ENCODE measurements at places on chromosomes 5 and 9. TPM values are rescaled to one million over a fixed set of nuclear protein-coding genes. Genes with fewer than 3 reads are reported as not detected.
A peak's percentile ranks its signal among the peaks of the same experiment; 100 is the strongest.

Gene TMEM174
- not detected for total RNA-seq

Gene NEURL1B
- 1.5 TPM for total RNA-seq

Gene SLC25A2
- 0.81 TPM for total RNA-seq

Gene CD14
- not detected for total RNA-seq

Gene OR13J1
- total RNA-seq = not detected

Gene TSSK1B
- 0.42 TPM for total RNA-seq

Gene TXNDC15
- total RNA-seq = 68.2 TPM

Gene NIPAL4
- total RNA-seq = 2.3 TPM

Gene GRIN1
- total RNA-seq = not detected

GRCh38 chr9:107548298-107549142 lies 59.0 kb upstream of the KLF4 start:
- DNase-seq = no peak

GRCh38 chr9:112129246-112129645 lies 45.9 kb downstream of the SUSD1 start:
- DNase-seq = no peak

GRCh38 chr9:134975253-134975652 lies 57.5 kb upstream of the FCN1 start:
- DNase-seq = no peak

GRCh38 chr5:167993771-167994170 lies 297.7 kb upstream of the WWC1 start:
- DNase-seq = no peak

DNA sequence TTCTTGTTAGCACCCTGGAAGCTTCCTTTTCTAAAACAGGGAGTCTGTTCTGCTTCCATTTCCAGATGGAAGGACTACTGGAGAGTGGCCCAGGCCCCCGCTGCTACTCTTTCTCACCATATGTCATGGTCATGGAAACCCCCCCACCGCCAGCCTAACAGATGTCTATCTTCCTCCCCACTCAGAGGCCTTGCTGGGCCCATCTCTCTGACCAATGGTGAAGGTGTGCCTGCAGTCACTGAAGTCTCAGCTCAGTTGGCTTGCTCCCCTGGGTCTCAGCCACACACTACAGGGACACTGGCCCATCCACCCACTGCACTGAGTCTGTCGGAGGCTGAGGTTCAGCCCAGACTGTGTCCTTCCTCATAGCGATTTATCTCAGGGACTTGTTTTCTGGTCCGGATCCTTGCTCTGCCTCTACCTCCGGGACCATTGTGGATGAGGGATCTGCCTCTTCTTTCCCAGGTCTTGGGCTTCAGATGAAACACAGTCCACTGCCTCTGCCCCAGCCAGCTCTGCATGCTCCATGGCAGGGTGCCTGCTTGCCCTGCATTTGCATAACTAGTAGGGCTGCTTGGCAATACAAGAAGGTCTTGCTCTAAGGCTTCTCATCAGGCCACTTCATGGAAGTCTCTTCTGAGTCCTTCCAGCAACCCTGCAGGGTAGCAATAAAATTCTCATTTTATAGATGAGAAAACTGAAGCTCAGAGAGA lies 30.8 kb downstream of the GALNT12 start:
- no peak for DNase-seq

- DNase-seq = no peak
These were observed 80.8 kb downstream of the MAPKAP1 start for GRCh38 chr9:125626187-125626586.

GRCh38 chr9:36876056-36876455 lies 158.0 kb downstream of the PAX5 start:
- no peak for DNase-seq

DNA sequence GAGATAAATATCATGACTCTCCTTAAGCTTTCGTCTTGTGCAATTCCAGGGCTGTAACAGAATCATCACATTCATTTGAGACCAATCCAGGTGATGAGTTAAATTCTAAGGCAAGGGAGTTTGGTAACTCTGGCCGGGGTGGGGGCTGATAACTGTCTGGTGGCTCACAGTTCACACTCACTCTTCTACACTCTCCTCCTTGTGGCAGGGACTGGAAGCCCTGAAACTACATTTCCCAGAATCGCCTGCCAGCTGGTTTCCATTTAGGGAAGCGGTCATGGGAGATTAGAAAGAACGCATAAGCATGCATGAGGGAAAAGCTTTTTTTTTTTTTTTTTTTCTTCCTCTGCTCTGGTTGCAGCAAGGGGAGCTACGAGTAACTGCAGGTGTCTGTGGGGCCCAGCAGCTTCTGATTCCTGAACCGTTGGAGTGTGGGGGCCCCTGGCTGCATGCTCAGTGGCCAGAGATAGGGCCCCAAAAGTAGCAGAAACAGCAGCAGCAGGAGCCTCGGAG lies 154.8 kb upstream of the TBC1D2 start:
- no peak for DNase-seq

- no peak for DNase-seq
These were observed 187.3 kb downstream of the MELK start for GRCh38 chr9:36759976-36760375.

- DNase-seq = no peak
These were observed 95.9 kb upstream of the PCSK1 start for GRCh38 chr5:96528826-96529474.

DNA sequence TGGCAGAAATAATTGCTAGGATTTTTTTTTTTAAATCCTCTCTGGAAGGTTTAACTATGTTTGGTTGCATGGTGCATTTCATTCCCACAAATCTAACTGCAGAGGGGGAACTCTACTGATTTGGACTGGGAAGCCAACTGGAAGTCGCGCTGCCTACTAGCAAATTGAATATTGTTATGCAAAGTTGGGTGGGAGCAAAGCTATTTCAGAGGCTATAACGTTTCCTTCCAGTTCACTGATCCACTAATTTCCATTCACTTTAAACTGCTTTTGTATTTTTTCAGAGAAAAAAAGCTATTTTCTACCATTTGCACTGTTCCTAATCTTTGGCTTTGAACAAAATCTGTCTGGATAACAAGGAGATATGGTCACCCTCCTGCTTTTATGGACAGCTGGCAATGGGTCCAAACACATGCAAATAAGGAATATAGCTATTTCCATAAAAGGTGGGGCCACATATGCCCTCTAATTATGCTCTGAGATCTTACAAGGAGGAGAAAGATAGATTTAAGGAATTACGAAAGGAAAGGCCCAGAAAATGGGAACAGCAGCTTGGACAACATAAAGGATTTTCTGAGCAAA lies 40.1 kb downstream of the MACIR start:
- no peak for DNase-seq

- DNase-seq = no peak
These were observed 288.7 kb downstream of the FBXL17 start for GRCh38 chr5:108093186-108093585.

- no peak for DNase-seq
These were observed 11.1 kb upstream of the DMXL1 start for GRCh38 chr5:119059740-119060255.

DNA sequence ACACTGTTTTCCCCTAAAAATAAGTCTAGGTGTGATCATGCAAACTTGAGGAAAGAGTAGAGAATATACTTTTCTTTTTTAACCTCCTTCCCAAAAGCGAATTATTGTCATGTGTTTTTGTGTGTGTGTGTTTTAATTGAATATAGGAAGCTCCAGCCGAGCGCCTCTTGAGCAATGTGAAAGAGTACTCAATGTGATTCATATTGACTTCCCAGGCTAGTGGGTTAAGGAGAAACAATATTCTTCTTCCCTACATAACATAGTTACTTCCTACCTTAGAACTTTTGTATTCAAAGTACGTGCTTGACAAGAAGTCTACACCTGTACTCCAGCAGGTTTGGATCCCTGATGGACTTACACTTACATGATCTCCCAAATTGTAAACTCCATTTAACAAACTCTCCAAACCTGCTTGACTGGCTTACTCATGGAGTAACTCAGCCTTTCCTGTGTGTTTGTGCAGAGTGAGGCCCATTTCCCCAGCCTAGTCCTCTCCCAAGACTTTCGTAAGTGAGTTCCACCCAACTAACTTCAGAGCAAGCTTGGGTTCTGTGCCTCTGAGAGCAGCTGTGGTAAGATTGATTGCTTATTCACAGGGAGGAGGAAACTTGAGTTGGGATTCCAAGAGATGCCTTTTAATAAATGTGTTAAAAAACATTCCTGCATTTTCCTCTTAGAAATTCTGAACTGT lies 9.3 kb downstream of the SLC28A3 start:
- peak; percentile 13 for DNase-seq

- DNase-seq = no peak
These were observed 416.9 kb downstream of the RAB3C start for GRCh38 chr5:58999804-59000203.

DNA sequence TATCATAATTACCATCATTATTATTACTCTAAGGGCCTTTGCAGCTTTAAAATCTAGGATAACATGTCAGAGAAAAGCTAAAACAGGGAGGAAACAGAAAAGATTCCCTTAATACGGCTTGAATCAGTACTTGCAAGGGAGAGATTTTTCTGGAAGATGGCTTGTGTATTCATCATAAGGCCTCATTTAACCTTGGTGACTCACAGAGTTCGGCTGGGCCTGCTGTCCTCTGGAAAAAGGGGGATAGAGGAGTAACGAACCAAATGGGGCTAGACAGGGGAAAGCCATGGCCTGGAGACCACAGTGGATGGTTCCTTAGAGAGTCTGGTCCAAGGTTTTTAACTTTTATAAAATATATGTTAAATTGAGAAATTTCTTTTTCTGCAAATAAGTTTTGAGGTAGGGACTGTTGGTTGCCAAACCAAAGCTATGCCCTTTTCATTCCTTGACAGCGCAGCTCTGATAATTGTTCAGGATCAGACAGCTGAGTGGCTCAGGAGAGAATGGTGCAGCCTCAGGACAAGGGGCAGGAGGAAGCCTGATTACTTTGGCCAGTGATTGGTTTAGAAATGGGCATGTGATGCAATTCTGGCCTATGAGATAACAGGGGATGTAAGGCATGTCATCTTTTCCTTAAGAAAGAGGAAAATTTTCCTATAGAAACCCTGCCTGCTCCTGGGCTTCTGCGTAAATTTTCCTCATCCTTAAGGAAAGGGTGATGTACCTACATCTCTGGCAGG lies 25.6 kb upstream of the GSN start:
- no peak for DNase-seq

DNA sequence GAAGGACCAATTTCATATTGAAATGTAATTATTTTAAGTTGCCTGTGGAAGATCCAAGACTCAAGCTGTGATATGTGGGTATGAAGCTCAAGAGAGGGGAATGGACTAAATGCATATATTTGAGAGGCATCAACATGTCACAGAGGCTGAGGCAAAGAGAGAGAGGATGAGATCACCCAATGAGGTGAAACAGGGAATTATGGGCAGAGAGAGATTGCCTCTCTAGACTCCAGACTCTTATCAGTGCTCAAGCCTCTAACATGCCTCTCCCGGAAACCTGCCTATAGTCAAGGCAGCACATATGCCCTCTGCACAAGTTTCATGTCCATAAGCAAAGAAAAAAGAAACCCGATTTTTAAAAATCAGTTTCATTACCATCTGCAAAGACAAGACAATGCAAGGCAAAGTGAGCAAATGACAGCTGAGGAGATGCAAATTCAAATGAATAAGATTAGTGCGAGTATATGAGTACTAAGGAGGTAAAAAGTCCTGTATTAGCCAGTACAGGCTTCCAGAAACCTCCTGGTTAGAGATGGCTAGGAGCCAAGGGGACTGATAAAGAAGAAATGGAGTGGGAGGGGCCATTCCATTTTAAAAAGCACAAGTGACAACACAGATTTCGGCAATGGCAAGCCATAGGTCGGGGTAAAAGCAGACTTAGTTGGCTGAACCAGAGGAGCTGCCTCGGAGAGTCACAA lies 9.4 kb downstream of the APTX start:
- DNase-seq = no peak

DNA sequence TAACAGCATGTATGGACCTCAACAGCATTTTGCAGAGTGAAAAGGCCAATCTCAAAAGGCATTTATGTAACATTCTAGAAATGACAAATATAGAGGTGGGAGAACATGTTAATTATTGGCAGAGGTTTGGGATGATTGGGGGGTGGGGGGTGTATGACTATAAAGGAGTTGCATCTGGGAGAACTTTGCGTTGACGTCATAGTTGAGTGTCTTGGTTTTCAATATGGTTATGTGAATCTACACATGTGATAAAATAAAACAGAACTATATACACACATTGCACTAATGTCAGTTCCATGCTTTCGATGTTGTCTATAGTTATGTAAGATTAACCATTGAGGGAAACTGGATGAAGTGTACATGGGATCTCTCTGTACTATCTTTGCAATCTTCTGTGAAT lies 139.1 kb downstream of the SV2C start:
- DNase-seq = no peak

DNA sequence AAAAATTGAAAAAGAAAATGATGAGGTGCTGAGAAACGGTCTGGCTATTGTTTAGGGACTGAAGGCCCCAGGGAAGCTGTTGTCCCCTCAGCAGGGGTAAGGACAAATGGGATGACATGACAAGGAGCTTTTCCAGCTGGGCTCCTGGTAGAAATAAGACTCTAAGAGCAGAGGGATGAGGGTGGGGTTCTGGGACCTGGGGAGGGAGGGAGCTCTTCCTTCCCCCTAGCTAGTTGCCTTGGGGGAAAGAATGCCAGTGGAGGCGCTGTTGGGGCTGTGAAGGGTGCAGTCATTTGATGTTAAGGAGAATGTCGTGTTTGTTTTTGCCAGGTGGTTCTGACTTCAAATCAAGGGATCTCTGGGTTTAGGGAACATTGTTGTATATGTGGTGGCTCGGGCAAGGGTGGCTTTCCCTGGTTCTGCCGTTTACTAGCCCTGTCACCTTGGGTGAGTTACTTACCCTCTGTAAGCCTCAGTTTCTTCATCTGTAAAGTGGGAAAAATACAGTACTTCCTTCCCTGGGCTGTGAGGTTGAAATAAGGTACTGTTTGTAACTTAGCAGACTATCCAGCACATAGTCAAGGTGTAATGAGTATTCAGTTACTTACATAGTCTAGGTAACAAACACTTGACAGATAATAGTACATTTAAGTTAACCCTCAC lies 47.8 kb downstream of the WWC1 start:
- no peak for DNase-seq

DNA sequence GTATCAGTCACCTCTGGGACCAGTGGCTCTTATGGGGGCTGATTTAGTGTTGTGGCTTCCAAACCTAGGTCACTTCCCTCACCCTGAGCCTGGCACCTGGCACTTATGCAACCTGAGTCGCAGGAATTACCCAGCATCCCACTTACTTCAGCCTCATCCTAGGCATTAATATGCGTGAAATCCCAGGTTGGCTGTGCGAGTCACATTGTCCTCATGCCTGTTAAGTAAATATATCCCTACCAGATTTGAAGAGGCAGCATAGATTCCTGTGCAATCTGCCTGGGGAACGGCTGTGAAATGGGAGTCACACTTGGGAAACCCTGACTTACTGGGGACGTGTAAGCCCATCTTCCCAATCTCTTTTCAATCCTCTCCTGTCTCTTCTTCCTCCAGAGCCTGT lies 42.7 kb upstream of the AKNA start:
- no peak for DNase-seq

- no peak for DNase-seq
These were observed 169.2 kb upstream of the SPRY4 start for GRCh38 chr5:142493875-142494518.

DNA sequence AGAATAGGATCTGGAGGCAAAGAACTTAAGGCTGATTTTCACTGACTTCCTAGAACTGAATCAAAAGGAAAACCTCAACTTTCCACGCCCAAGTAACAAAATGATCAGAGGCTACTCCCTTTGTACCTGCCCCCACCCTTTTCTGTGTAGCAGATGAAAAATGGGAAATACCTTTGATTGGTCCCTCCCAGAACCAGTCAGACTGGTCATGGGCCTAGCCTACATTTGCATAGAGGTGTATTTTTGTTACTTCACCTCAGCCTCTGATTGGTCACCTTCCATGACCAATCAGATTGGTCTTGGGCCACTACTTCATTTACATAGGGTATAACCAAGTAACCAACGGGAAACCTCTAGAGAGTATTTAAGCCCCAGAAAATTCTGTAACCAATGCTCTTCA lies 1553.5 kb upstream of the C9orf72 start:
- DNase-seq = no peak

GRCh38 chr9:131287359-131287758 lies 2.2 kb upstream of the PLPP7 start:
- DNase-seq = no peak
